ENCODE measurements at places on chromosomes 2 and 18.

DNA sequence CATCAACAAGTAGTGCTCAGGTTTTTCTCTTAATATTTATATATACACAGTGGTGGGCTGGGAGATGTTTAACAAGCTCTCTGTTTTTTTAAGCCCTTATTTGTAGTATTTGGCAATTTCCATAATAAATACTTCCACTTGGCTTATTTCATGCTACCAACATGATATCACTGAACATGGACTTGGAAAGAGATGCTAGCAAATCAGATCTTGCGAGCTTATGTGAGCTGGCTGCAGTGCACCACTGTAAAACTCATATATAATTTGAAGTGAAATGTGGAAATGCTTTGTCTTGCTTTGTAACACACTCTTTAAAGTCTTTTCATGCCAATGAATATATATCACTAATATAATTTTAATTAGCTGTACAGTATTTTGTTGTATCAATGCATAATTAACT, 155.7 kb downstream of the ALK start:
- no peak for DNase-seq

DNA sequence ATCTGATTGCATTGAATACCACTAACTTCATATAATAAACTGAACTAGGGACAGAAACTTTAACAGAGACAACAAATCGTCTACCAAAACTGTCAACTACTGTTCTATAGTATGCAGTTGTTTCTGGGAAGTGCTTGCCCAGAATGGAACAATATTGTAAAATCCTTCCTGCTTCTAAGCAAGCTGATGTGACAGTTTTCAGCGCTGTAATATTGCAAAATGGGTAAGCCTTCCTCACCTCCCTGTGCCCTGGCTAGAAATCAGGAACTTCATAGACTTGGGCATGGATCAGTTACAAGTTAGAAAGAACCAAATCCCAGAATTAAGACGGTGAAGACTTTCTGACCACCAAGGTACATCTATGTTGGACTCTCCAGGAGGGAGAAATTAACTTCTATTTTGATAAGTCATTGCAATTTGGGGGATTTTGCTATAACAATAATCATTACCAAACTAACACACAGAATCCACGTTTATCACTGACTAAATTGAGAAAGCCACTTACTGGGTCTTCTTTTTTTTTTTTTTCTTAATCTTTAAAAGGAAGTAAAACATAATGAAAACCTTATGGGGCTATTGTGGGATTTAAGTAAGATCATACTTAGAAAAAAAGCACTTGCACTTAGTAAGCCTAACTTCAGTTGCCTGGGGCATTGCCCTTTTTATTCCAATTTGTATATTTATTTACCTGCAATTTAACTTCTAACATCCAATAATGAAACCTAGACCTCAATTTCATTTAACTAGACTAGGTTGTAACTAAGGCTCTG, 261.5 kb downstream of the TRIB2 start:
- no peak for DNase-seq

- no peak for DNase-seq
Measured at GRCh38 chr18:32773382-32773712, 524 bp upstream of the KLHL14 start.

- DNase-seq: no peak
Measured at GRCh38 chr2:127570282-127571250, 35.1 kb downstream of the MYO7B start.

GRCh38 chr2:120831891-120832290, 96.2 kb downstream of the GLI2 start:
- no peak for DNase-seq

DNA sequence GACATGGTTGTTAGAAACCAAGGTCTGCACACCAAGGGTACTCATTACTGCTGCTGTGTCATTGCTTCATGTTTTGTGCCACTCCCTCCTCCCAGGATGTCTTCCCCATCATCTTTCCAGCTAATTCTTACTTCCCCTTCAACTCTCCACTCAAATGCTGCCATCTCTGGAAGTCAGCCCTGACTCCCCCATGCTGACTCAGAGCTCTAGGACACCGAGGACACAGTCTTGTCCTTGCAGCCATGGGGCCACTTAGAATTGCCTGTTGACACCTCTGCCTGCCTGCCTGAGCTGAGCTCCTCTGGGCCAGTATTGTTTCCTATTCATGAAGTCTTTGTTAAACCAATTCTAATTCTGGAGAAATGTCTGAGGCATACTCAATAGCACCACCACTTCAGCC, 100.2 kb downstream of the GYPC start:
- DNase-seq: no peak

DNA sequence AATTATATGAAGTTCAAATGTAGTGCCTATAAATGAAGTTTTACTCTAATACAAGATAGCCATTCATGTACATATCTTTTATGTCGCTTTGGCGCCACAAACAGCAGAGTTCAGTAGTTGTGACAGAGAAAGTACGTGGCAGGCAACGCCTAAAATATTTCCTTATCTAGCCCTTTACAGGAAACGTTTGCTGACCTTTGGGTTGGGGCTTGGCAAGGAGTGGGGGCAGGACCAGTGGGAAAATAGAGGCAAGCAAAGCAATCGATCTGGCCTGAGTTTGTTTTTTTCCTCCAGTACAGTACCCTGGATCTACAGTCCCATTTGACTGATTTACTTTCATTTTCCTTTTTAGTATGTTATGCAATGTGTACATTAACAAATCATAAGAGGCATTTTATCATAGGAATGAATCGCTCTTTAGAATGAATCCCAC, 13.1 kb downstream of the CCDC68 start:
- no peak for DNase-seq

GRCh38 chr2:176917-177316, 86.9 kb downstream of the SH3YL1 start:
- no peak for DNase-seq

- no peak for DNase-seq
Measured at GRCh38 chr2:54977149-54977548, 73.1 kb downstream of the RTN4 start.

GRCh38 chr2:25996844-25997243, 14.5 kb upstream of the KIF3C start:
- no peak for DNase-seq

DNA sequence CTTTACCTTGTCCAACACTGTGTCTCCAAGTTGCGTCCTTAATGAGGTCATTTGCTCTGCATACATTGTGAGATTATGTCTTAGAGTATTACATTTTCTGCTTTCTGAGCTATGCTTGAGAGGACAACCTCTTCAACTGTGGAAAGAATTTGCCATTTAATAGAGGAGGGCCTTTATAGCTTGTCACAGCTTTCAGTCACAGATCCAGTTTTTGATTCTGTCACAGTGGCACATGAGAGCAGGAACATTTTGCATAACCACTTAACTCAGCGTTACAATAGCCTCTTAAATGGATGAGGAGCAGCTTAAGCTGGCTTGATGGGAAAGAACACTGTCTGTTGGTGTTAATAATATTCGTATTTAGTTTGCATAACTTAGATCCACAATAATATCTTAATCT, 63.0 kb downstream of the RHBDD1 start:
- no peak for DNase-seq

- DNase-seq: no peak
Measured at GRCh38 chr2:188414869-188415753, 123.4 kb downstream of the GULP1 start.

GRCh38 chr18:27621236-27621890, 436.3 kb upstream of the CHST9 start:
- DNase-seq: no peak

GRCh38 chr2:117763804-117764203, 50.7 kb upstream of the DDX18 start:
- no peak for DNase-seq

- no peak for DNase-seq
Measured at GRCh38 chr2:211174021-211174420, 617.6 kb downstream of the CPS1 start.

DNA sequence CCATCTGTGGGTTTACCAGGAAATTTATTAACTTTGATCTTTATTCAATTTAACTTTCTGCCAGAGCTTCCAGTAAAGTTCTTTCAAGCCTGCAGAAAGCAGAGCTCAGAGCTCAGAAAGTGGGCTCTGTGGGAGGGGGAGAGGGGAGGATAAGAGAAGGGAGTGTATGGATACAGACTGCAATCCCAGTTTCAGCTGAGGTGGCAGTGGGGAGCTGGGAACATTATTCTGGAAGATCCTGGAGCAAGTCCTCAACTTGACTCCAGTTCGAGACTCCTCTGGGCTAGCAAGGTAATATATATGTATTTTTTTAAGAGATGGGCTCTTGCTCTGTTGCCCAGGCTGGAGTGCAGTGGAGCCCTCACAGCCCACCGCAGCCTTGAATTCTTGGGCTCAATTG, 108.9 kb upstream of the NABP1 start:
- DNase-seq: no peak

DNA sequence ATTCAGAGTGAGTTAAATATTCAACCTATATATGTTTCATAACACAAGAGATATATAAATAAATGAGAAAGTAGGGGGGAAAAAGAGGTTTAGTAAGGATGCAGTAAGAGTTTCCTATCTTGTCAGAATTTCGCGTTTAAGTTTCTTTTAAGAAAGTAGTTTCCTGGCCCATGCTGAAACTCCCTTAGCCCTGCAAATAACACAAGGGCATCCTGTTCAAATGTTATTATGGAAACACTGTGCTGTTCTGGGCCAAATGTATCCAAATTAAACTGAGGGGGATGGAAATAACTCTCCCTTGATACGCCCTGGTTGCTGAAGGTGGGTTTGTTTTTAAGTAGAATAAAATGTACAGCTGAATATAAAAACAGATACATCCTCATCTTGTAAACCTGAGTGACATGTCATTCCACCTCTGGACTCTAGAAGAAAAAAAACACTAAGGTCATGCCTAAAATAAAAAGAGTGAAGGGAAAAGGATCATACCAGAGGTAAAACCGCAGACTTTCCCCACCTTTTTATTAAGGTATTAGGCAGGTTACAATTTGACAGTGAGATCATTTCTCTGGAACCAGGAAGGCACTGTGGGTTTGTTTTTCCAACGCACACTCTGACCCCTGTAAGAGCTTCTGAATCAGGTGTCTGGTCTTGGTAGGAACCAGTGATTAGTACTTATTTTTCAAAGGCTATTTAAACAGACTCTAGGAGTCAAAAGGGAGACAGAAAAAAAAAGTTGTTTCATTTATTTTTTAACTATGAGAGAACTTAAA, 16.7 kb downstream of the BCL2 start:
- DNase-seq: no peak

GRCh38 chr18:57294547-57294946, 57.8 kb upstream of the ST8SIA3 start:
- no peak for DNase-seq

- no peak for DNase-seq
Measured at GRCh38 chr2:107992069-107992468, 5.7 kb downstream of the SLC5A7 start.

- no peak for DNase-seq
Measured at GRCh38 chr2:197196541-197197180, 113.9 kb downstream of the ANKRD44 start.

DNA sequence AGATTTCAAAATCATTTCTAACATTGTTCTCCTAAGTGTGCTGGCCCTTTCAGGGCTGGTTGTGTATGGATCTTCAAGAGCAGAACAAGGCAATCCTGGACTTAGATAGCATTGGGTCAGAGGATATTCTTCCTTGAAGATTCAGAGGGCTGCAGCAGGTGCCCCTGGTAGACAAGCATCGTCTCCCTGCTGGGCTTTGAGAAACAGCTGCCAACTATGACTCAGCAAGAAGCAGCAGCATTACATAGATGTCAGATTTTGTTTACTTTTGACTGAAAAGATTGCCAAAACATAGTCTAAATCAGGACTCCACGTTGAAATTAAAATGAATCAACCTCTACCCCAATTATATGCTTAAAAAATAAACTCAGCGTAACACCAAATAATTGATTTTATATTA, 618.8 kb downstream of the SOCS6 start:
- no peak for DNase-seq

DNA sequence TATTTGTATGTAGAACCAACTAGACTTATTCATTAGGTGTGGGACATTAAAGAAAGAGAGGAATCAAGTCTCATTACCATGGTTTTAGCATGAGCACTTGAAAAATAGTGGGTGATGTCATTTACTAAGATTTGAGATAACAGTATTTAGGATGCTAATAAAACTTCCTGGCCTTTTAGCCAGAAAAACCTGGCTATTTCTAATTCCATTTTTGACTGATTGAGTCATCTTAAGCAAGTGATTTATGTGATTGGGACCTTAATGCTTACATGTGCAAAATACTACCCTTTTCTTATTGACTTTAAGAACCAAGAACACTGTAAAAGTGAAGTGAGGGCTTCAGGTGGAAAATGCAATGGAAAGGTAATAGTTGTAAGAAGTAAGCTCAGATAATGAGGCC, 196.8 kb upstream of the SESTD1 start:
- no peak for DNase-seq

DNA sequence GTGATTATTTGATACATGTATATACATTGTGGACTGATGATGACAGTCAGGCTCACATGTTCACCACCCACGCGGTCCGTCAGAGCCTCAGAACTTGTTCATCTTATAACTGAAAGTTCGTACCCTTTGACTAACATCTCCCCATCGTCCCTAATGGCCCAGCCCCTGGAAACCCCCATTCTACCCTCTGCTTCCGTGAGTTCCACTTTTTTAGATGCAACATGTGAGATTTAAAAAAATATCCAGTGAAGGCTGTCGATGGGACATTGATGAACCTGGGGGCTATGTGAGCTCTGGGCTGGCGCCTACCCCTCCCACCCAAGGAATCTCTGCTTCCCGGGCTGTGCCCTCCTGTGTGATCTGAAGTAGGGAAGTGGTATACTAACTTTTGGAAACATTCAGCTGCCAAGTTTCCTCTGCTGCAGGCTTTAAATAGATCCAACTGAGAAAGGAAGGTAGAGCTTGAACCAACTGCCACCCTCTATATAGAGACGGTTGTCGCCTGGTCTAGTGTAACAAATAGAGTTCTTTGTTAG, 163.8 kb downstream of the FAM210A start:
- no peak for DNase-seq

DNA sequence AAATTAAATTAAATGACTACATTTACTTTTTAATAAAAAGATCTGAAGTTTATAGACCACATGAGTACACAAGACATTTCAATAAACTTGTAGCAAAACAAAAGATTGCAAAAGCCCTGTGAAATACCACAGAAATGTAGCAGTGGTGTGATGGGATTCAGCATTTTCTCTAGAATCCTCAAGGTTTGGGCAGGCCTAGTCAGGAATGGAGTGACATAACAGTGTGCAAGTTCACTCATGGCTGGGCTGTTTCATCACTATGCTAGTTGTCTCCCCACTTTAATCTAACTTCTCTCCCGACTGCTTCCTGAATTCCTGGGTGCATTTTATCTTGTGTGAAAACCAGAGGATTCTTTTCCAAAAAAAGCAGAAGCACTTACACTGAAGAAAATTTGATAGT, 1089.9 kb upstream of the DDX18 start:
- DNase-seq: no peak

DNA sequence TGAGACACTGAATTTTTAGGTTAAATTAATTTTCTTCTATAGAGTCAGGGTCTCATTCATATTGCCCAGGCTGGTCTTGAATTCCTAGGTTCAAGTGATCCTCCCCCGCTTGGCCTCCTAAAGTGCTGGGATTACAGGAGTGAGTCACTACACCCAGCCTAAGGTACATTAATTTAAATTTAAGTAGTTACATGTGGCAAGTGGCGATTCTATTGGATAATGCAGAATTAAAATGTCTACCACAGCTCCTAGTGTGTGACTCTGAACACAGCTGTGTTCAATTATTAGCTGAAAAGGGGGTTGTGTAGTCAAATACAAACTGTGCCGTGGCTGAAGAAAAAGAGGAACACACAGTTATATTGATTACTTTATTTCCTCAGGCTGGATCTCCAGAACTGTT, 2.2 kb upstream of the CAD start:
- DNase-seq: no peak

- no peak for DNase-seq
Measured at GRCh38 chr2:45809205-45809604, 157.7 kb downstream of the PRKCE start.

Measured in T follicular helper cell (primary cell).